ENCODE measurements at places on chromosomes 6 and 20.

DNA sequence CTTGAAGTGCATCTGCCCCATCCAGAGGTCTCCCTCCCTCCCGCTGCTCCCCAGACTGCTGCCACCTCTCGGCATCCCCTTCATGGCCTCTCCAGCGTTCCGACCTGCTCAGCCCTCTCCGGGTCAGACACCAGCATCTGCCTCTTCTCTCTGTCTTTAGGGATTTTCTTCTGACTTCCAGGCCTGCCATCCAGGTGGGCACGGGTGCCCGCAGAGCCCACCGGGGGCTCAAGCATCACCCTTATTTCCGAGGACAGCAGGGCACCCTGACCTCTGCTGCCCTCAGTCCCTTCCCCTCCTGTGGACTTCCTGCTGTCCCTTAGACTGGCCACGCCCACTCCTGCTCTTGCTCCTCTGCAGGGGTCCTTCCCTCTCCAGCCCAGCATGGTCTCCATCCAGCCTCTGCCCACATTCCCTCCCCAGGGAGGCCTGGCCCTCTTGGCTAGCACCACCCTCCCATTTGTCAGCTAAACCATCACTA is 3.3 kb downstream of the NPEPL1 start:
- DNase-seq, result no peak

GRCh38 chr6:43776115-43776798 is 6.2 kb downstream of the VEGFA start:
- no peak for DNase-seq

DNA sequence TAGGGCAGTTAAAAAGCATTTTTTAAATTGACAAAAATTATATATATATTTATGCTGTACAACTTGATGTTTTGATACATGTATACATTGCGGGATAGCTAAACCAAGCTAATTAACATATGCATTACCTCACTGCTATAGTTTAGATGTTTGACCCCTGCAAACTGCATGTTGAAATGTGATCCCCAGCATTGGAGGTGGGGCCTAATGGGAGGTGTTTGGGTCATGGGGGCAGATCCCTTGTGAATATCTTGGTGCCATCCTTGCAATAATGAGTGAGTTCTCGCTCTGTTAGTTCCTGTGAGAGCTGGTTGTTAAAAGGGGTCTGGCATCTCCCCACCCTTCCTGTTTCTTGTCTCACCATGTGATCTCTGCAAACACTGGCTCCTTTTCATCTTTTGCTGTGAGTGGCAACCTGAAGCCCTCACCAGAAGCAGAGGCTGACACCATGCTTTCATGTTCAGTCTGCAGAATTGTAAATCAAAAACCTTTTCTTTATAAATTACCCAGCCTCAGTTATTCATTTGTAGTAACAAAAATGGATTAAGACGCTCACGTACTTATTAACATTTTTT is 111.8 kb downstream of the MCHR2 start:
- no peak for DNase-seq

- no peak for DNase-seq
These were observed 183.5 kb downstream of the CDKAL1 start for GRCh38 chr6:20717743-20718142.

GRCh38 chr6:121285041-121285440 is 49.2 kb downstream of the TBC1D32 start:
- DNase-seq, result no peak

- DNase-seq, result no peak
These were observed 62.9 kb upstream of the ADGRG6 start for GRCh38 chr6:142238881-142239280.

- peak; percentile 69 for DNase-seq
These were observed 72.2 kb downstream of the CNBD2 start for GRCh38 chr20:36040571-36040970.

DNA sequence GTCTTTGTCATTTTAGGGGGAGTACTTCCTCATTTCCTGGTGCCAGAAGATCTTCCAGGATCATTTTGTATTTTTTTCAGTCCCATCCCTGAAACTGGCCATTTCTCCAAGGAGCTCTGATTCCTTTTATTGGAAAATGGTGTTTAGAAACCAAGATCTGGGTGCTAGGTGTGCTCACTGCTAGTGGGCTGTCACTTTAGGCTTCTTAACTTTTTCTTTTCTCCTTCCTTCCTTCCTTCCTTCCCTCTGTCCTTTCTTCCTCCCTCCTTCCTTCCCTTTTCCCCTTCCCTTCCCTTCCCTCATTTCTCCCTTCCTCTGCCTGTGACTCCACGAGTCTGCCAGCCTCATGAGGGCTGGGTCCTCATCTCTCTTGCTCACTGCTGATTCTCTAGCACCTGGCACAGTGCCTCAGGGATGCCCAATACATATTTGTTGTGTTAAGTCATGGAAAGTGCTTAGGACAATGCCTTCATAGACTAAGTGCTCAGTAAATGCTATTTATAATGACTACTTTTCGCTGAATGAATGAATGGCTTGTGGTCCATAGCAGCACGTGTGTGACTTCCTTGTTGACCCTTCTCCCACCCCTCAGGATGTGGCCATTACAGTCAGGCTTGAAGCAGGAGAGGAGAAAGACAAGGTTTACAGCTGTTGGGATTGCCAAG is 36.9 kb downstream of the APCDD1L start:
- no peak for DNase-seq

DNA sequence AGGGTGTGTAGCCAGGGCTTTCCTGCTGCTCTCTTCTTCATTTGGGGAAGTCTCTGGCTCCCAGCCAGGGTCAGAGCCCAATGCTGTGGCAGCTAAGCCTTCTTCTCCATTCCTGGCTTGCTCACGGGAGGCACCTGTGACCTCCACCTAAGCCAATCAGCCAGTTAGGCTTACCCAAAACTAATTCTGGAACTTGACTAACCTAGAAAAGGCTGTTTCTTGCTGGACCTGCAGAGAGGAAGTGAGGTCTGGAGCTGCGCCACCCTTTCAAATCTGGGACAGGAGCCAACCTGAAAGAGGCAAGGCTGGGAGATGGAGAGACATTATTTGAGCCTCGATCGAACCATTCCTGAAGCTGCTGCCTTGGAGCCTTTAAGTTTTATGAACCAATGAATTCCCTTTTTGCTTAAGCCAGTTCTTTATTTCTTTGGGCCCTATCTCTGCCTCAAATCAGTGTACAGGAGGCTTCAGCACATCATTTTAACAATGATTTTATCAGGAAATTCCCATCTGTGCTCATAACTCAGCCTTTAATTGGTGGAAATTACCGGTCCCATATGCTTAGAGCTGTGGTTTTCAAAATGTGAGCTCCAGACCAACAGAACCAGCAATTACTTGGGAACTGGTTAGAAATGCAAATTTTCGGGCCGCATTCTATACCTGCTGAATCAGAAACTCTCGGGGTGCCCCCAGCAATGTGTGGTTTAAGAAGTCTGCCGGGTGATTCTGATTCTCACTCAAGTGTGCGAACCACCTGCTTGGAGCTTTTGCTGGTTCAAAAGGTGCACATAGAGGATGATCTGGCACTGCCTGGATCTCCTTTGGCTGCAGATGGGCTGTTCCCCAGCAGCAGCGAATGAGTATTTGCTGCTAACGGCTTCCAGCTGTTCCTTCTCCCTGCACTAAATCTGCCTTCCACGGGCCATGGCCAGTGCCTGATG is 97.4 kb upstream of the RNF24 start:
- DNase-seq, result peak; percentile 37

- peak; percentile 66 for DNase-seq
These were observed 150.2 kb downstream of the LRFN2 start for GRCh38 chr6:40436685-40437604.

- no peak for DNase-seq
These were observed 630.8 kb upstream of the IMPG1 start for GRCh38 chr6:76703285-76703684.

- no peak for DNase-seq
These were observed 21.8 kb downstream of the PCK1 start for GRCh38 chr20:57582432-57583288.

GRCh38 chr20:17501701-17502100 is 29.5 kb downstream of the BFSP1 start:
- no peak for DNase-seq

GRCh38 chr6:30216096-30216495 is 2.9 kb upstream of the TRIM26 start:
- DNase-seq, result no peak

GRCh38 chr6:12592634-12593033 is 123.9 kb upstream of the PHACTR1 start:
- peak; percentile 41 for DNase-seq

GRCh38 chr6:25774120-25774715 is 19.7 kb downstream of the SLC17A4 start:
- no peak for DNase-seq

GRCh38 chr6:48916607-48917006 is 546.4 kb downstream of the MMUT start:
- no peak for DNase-seq

DNA sequence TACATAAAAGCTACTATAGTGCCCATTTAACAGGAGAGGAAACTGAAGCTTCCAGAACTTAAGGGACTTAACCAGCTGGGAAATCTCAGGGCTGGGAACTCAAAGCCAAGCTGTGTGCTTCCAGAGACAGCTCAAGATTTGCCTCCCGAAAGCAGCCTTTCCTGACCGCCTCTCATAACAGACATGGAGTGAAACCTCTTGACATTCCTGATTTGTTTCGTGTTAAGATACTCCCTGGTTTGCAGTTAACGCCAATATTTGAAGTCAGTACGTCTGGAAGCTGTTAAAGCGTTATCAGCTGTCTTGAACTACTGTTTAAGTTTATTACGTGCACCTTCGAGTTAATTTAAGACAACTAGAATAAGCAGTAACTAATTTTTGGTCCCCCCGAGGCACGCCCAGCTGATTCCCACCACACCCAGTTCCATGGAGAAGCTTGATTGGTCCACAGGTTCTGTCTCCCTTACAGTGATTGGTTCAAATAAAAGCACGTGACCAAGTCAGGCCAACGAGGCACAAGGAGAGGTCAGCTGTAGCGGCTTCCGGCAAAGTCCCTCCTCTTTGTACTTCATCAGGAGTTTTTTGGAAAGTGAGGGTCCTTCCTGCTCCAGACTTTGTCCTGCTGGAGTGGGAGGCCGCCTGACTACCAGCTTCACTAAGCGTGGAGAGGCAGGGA is 8.9 kb upstream of the TCP11 start:
- DNase-seq, result no peak

GRCh38 chr20:11993886-11994461 is 76.3 kb downstream of the BTBD3 start:
- no peak for DNase-seq

- DNase-seq, result no peak
These were observed 520.6 kb upstream of the CHD6 start for GRCh38 chr20:42138729-42139128.

DNA sequence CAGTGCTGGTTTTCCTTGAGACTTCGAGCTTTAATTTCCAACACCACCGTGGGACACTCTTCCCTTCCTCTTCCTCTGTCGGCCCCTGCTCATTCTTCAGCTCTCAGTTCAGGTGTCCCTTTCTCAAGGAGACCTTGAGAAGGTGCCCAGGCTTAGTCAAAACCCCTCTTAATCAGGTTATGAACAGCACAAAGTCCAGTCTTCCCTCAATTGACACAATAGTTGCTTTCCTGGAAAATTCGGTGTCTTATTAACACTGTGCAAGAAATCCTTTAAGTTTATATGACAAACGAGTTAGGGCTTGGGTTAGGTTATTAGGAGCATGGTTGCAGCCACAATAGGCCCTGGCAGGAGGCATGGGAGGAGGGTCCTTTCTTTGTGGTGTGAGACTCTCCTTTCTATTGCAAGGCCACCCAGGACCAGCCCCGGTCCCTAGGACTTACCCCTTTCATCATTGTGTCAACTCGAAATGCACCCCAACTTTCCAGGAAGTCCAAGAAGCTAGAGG is 1.5 kb upstream of the NSFL1C start:
- no peak for DNase-seq

- DNase-seq, result no peak
These were observed 777.5 kb upstream of the EPHA7 start for GRCh38 chr6:94196891-94197290.

GRCh38 chr20:6053064-6053775 is 640 bp downstream of the LRRN4 start:
- DNase-seq, result no peak

DNA sequence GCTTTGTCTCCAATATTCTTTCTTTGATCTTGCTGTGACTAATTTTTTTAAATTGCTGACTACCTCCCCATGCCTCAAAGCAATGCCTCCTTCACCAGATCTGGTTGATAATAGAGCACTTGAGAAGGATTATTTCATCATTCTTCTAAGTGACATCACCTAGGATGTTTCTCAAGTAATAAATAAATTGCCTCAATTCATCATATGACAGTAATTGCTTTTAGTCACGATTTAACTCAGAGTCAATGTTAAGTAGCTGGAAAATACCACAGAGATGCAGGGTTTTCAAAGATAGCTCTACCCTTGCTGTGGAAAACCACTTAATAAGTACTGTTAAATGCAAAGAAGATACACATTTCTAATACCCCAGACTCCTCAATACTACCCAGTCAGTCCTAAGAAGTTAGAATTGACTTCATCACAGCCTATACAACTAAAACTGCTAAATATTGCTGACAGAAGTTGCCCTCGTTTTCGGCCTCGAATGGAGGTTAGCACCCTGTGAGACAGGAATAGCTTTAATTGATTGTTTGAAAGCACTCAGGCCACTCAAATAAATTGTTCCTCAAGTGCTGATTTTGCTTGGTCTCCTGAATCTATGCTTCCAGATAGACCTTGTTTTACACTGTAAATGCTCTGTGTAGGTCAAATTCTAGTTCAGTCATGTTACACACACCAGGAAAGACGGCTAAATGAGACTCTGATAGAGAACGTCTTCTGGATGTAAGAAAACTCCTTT is 640.6 kb upstream of the CHD6 start:
- DNase-seq, result no peak

DNA sequence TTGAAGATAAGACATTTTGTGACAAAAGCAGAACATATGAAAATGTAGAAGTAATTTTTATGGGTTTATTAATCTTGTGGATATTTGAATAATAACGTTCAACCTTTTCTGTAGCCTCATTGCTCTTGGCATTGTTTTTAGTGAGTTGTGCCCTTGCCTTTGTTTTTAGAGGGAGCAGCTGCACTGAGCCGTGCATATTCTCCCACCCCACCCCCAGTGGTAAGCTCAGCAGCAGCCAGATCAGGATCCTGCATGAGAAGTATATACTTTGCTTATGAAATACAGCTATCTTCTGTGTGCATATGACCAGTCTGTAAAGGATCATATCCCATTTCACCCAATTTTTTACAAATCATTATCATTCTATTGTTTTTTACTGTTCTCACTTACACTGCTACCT is 184.2 kb downstream of the COL9A1 start:
- DNase-seq, result no peak

- DNase-seq, result no peak
These were observed 38.2 kb upstream of the SLCO4A1 start for GRCh38 chr20:62603907-62604785.

DNA sequence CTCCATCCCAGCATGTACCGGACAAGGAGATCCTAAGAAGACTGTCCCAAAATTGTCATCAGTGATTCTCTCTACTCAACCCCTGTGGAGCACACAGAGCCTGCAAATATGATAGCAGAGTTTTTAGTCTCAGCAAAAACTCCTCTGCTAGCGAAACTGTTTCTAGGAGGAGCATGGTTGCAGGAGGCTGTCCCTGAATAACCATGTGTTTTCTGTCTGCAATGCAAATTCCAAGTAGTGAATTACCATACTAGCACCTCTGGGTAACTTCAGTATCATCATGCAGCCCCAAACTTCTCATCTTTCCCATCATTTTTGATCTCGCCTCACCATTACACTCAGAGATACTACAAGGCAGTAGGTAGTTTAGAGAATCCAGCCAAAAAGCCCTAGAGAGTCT is 24.8 kb upstream of the WFDC12 start:
- DNase-seq, result no peak

- DNase-seq, result no peak
These were observed 15.4 kb downstream of the SLC17A4 start for GRCh38 chr6:25769983-25770382.

- peak; percentile 11 for DNase-seq
These were observed 7.1 kb downstream of the RBM38 start for GRCh38 chr20:57398231-57398821.

- no peak for DNase-seq
These were observed 269.7 kb downstream of the PRL start for GRCh38 chr6:22027040-22027725.

Data from suppressor macrophage treated with lipopolysaccharide for 4 hours (primary cell).